ENCODE measurements at places on chromosomes 11 and 22.

- no peak for DNase-seq
Observed at GRCh38 chr22:26853495-26853894, 196.1 kb downstream of the MIAT start.

DNA sequence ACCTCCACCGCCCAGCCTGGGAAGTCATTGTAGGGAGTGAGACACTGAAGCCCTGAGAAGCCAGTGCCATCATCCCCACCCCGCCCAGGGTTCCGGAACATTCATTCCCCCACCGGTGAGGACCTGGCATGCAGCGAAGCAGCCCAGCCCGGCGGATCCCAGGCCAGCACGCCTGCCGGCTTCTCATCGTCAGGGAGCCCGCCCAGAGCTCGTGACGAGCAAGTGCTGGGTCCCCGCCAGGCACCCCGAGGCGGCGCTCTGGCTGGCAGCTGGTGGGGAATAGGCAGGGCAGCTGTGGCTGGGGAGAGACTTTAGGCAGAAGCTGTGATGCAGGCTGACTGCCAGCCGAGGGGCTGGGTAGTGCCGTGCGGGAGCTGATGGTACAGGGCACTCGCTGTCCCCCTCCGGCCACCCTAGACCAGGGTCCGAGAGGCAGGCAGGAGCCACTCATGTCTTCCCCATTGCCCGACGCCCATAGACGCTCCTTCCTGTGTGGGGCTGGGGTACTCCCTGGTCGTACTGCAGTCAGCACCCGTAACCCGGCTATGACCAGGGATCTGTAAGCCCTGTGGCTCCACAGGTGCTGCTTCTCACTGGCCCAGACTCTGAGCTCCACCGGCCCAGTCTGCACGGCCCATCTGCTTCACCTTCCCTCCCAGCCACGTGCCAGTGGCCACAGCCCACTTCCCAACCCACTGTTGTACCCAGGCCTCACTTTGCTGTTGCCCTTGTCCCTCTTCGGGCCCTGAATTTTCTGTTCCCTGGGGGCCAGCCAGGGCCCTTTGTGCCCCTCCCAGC, 24.5 kb upstream of the CABP7 start:
- DNase-seq: no peak

DNA sequence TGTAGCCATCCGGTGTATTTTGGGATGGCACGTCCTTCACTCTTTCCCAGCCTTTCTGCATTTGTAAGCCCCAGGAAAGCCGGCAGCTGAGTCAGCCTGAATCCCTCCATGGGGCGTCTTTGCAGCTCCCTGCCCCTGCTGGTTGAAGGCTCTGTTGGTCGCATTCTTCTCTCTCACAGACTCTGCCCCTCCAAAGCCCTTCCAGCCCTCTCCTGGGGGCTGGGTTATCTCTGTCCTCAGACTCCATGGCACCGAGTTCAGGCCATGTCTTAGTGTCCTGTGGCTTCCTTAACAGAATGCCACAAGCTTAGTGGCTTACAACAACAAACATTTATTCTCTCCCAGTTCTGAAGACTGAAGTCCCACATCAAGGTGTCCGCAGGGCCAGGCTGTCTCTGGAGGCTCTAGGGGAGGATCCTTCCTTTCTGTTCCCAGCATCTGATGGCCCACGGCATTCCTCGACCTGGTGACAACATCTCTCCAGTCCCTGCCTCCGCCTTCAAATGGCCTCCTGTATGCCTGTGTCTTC, 62.2 kb downstream of the BCR start:
- DNase-seq: no peak

GRCh38 chr11:7637447-7638157, 35.7 kb downstream of the CYB5R2 start:
- DNase-seq: no peak

DNA sequence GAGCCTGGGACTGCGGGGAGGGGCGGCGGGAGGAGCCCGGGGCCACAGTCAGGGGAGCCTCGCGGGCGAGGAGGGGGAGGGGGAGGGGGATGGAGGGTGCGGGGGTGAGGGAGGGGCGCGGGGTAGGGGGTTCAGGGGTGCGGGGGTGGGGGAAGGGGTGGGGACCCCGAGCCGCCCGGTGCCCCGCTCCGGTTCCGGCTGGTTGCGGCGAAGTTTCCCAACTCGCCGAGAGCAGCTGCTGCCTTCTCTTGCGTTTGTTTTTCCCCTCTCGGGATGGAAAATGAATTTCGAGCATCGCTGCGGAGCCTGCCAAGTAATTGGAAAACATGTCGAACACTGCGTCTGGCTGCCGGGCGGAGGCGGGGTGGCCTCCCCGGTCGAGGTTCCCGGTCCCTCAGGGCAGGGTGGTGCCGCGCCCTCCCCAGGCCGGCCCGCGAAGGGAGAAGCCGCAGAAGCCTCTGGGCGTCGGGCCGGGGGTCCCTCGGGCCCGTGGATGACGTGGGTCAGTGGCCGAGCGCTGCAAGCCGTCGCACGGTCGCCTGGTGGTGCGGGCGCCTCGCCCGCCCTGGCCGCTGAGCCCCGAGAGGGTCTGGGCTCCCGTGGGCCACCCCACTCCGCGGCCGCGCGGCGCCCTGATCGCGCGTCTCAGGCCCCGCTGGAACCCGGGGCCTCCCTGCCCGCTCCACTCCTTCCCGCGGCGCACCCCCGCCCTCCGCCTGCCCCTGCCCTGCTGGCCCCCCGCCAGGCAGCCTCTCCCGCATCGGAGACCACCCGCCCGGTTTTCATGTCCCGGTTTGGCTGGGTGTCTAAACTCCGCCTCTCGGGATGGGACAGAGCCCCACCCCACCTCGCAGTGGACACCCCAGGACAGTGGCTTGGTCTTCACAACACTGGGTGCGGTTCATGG, 12.1 kb downstream of the SPATA19 start:
- DNase-seq: no peak

GRCh38 chr11:111438168-111438567, 59.1 kb upstream of the POU2AF1 start:
- no peak for DNase-seq
